Activated CD4-positive, alpha-beta T cell treated with anti-CD3 and anti-CD28 coated beads for 1 hour (primary cell): ENCODE measurements at places on chromosomes 5 and 9.
A peak's percentile ranks its signal among the peaks of the same experiment; 100 is the strongest.

GRCh38 chr9:78609450-78609849 lies 312.5 kb downstream of the PSAT1 start:
- no peak for DNase-seq

GRCh38 chr5:120306303-120306702 lies 157.8 kb upstream of the PRR16 start:
- no peak for DNase-seq

- DNase-seq: no peak
Measured at GRCh38 chr5:99248066-99248465, 319.3 kb upstream of the CHD1 start.

DNA sequence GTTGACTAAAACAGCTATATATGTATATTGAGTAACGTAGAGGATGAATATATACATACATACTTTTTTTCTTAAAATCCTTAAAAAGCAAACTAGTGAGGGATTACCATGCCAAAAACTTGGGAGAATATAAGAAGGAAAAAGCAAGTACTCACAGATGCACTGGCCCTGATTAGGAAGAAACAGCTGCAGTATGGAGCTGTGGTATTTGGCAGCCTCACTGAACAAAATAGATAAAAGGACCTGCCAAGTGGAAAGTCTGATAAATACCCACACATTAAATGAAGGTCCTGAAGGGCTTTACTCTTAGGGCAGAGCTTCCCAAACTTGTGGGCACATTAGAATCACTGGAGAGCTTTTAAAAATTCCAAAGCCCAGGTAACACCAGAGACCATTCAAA lies 80.6 kb downstream of the FEM1C start:
- no peak for DNase-seq

DNA sequence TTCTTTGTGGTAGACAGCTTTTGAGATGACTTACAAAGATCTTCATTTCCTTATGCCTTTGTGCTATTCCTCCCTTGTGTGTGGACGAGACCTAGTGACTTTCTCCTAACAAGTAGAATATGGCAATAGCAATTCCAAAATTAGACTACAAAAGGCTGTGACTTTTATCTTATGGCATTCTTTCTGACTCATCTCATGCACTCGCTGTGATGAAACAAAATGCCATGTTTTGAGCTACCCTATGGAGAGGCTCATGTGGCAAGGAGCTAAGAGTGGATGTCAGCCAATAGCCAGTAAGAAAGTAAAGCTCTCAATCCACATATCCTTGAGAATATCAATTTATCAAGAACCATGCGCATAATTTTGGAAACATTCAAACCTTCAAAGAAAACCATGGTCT lies 380.5 kb upstream of the SMC2 start:
- DNase-seq: no peak

DNA sequence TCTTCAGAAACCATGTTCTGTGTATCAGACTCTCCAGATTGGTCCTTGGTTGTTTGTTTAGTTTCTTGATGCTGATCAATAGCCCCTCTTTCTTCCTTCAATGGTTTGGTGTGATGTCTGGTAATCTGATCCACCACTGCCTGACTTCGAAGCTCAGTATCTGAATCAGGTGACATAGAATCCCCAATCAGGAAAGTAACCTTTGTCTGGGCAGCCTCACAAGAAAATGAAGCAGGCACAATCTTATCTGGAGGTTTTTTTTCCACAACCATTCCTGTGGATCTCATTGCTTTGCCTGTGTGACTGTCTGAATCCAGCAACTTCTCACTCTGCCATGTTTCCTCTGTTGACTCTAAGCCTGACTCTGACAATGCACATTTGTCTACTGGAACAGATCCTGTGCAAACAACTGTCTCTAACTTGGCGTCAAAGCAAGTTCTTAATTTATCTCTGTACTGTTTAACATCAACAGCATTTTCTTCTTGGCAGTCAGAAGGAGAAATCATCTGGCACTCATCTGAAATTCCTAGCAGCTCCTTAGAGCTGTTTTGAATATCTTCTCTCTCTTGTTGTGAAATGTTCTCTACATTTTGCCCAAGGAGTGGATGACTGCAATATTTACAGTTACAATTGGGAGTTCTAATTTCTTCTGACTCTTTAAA lies 37.1 kb upstream of the RAPGEF6 start:
- DNase-seq: no peak

DNA sequence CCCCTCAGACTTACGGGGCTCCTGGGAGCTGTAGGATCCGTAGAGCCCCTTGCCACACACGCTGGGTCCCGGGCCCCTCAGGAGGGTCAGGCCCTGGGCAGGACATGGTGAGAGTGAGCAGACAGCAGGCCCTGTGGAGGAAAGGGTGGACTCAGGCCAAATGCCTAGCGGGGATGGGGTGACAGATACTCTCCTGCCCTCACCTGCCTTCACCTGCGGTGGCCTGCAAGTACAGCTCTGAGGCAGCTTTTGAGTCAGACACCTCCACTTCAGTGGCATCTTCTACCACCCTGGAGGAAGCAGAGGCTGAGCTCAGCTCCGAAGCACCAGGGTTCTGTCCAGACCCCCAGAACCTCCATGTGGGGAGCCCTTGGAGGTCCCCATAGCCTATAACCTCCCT lies 26.2 kb downstream of the SLC35A4 start:
- DNase-seq: no peak

GRCh38 chr5:116574367-116575325 lies at the start of gene SEMA6A:
Gene SEMA6A (minus strand): TSS chr5:116574823. CDS start chr5:116504944, 69,879 bp downstream.
- no peak for DNase-seq

- no peak for DNase-seq
Measured at GRCh38 chr5:9624196-9624947, 5.8 kb downstream of the TAS2R1 start.

GRCh38 chr5:174559141-174559540 lies 165.2 kb upstream of the MSX2 start:
- DNase-seq: no peak

- DNase-seq: no peak
Measured at GRCh38 chr5:178384816-178385495, 152.4 kb upstream of the PHYKPL start.

DNA sequence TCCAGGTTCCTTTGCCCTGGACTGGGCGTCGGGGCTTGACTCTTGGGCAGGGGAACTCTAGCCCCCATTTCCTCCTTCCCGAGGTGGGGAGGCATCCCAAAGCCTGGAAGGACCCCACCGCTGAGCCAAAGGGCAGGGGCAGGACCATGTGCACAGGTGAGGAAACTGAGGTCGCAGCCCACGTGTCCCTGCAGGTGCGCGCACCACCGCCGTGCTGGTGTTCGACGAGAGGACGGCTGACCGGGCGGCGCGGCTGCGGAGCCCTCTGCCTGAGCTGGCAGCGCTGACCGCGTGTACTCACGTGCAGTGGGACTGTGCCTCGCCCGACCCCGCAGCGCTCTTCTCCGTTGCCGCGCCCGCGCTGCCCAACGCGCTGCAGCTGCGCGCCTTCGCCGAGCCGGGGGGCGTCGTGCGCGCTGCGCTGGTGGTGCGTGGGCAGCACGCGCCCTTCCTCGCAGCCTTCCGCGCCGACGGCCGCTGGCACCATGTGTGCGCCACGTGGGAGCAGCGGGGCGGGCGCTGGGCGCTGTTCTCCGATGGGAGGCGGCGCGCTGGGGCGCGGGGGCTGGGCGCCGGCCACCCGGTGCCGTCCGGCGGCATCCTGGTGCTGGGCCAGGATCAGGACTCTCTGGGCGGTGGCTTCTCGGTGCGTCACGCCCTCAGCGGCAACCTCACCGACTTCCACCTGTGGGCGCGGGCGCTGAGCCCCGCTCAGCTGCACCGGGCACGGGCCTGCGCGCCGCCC lies 2.8 kb downstream of the ADGRD2 start:
- DNase-seq: no peak

- DNase-seq: no peak
Measured at GRCh38 chr5:60929024-60929423, 15.8 kb downstream of the ERCC8 start.

DNA sequence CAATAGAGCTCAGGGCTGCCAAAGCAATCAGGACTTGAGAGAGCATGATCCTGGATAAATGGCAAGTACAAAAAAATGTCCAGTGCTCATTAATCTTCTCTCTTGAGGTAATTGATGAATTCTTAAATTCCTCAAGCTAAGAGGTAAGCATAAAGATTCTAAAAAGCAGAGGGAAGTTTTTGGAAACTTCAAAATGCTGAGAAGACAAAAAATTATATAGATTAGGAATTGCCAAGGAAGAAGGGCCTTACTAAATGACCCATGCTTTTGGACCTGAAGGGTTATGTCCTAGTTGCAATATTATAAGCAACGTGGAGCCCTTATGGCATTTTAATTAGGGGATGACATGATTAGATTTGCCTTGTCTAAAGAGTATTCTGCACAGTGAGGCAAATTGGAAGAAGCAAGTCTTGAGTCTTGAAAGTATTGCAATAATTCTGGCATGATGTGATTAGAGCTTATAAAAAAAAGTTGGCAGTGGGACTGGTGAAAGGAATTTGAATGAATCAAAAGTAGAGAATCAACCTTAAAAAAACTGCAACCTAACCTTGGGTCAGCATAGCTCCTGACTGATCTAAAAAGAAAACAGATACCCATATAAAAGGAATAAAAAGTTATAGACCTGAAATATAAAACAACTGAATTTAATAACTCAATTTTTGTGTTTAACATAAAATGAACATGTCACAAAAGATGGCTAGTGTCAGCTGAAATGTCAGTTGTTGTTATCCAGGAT lies 323.8 kb upstream of the ARRDC3 start:
- DNase-seq: no peak

DNA sequence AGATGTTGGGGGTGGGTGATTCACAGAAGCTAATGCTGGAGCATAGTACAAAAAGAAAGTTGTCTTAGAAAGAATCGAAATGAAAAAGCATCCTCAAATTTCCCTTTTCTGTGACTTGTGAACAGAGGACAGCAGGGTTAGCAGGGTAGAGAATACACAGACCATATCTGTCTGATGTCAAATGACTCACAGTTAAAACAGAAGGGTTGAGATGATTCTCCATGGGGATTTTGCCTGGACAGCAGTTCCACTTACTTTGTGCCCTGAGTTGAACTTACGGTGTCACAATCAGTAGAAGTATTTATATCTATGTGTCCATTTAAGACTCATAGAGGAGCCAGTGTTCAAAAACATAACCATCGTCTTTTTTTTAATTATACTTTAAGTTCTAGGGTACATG lies 801.6 kb downstream of the KCTD16 start:
- DNase-seq: no peak

DNA sequence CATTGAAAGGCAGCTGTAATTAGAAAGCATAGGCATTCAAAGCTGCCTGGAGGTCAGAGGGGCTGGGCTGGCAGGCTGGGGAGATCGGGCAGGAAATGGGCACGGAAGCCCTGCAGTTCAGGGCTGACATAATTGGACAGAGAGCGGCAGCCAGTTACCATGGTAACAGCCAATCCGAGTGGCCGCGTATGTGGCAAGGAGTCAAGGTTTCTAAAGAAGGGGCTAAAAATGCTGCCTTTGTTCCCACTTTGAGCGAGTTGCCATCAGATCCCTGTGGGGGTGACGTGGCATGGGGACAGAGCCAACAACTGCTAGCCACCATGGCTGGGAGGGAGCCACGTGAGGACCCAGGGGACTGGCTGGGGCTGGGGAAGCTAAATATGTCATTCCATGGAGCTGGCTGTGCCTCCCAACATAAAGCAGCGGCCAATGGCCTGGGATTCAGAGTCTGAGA lies 44.7 kb upstream of the NDFIP1 start:
- DNase-seq: peak; percentile 12

GRCh38 chr9:121160025-121160424 lies 41.6 kb downstream of the RAB14 start:
- DNase-seq: no peak

- no peak for DNase-seq
Measured at GRCh38 chr5:147743678-147744374, 38.7 kb downstream of the JAKMIP2 start.

- no peak for DNase-seq
Measured at GRCh38 chr9:124420991-124421543, 5.8 kb upstream of the PSMB7 start.

DNA sequence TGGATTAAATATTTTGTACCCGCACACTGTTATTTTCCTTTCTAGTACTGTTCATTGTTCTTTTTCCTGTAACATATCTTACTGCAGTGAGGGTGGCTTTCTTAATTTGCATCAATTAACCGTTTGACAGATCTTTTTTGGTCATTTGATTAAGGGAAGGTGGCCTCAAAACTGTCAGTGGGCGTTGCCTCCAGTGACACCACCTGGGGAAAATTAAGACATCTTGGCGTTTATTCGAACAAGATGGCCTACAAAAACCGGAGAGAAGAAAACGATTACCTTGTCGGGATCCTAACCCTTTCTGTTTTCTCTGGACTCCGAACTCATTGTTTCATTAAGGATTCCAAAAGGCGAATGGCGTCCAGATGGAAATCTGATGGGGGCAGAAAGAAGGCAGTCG lies 2.0 kb downstream of the BASP1 start:
- no peak for DNase-seq

DNA sequence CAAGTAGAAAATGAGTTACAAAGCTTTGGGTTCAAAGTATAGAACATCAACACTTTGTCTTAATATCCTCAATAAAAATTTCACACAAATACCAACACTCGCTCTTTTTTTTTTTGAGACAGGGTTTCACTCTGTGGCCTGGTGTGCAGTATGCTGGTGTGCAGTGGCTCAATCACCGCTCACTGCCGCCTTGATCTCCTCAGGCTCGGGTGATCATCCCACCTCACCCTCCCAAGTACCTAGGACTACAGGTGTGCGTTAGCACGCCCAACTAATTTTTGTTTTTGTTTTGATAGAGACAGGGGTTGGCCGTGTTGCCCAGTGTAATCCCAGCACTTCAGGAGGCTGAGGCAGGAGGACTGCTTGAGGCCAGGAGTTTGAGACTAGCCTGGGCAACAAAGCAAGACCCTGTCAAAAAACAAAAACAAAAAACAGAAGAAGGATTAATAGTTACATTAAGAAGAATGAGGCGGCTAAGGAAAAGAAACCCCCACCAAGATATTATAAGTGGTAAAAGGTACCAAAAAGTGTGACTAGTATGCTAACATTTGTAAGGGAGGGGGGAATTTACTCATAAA lies 20.3 kb downstream of the FNBP1 start:
- DNase-seq: no peak
